Ecto neural progenitor cell (in vitro differentiated cells): ENCODE measurements at places on chromosomes 1 and 21.

DNA sequence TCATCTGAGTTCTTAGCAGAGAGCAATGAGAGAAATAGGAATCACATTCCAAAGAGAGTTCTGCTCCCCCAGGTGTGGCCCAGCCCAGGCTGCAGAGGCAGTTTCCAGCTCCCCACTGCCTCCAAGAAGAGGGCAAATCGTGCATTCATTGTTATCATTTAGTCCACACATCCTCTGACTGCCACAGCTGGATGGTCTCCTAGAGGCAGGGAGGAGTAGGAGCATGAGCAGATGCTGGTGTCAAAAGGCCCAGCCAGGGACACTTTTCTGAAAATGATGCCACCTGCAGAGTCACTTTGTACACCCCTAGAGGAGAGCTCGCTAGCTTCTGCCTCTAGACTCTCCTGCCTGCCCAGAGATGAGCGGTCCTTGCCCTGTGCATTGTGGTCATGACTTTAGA, 33.6 kb upstream of the GNPAT start:
- DNase-seq: no peak

DNA sequence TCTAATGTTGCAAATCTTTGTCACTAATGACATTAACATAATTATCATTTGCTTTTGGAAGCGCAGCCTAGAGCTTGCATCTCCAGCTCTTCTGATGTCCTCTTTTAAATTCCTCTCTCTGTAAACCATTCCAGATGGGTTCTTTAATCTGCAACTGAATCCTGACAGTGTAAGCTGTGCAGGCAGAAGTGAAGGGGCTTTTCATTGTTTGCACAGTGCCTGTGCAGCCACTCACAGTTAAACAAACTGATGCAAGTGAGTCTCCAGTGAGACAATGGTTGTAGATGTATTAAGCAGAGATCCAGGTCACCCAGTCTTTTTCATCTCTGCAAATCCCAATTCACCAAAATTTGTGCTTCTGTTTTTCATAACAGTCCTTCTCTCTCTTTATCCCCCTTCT, 22.5 kb upstream of the FCRL5 start:
- no peak for DNase-seq

- DNase-seq: no peak
Measured at GRCh38 chr1:166418344-166418933, 251.6 kb upstream of the FAM78B start.

DNA sequence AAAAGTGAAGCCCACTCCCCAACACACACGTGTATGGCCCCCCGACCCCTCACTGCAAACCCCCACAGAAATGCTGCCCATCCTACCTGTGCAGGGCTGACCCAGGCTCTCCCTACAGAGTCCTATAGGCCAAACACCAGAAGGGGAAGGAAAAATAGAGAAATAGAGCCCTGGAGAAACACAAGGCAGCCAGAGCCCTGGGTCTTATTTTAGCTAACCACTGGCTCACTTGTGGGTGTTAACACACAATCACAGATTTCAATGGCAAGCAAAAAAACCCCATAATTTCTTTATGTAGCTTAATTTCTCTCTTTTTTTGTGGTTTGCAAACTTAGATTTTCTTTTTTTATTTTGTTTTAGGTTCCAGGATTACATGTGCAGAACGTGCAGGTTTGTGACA, 989 bp upstream of the PIGR start:
- DNase-seq: no peak

DNA sequence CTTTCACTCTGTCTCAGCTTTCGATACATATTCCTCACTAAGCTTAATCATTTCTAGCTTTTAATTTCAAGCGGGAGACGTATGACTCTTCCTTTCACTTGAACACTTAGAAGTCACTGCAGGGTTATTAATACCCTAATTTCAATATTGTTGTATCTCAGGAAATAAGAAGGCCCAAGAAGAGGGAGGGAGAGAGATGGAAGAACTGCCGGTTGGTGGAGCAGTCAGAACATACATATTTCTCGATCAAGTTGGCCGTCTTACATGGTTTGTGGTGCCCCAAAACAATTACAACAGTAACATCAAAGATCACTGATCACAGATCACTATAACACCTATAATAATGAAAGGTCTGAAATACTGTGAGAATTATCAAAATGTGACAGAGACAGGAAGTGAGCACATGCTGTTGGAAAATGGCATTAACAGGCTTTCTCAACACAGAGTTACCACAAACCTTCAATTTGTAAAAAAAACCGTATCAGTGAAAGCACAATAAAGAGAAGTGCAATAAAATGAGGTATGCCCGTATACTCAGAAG, 145.4 kb upstream of the HP1BP3 start:
- no peak for DNase-seq

DNA sequence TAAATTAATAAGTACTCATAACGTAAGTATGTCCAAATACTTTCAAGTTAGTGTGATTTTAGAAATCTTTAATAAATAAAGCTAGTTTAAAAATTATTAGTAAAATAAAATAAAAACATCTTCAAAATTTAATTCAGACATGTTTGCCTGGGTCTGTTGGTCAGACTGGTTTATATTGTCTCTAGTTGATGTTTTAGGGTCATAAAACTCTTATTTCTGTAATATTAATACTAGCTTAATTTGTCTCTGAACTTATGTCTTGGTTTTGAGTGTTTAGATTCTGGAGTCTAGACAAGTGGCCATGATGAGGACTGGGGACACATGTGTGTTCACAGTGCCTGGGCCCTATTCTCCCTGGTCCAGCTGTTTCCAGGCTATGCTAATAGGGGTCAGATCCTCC, 184.5 kb upstream of the TNR start:
- DNase-seq: no peak

- peak; percentile 23 for DNase-seq
Measured at GRCh38 chr1:4971666-4972065, 317.3 kb downstream of the AJAP1 start.

DNA sequence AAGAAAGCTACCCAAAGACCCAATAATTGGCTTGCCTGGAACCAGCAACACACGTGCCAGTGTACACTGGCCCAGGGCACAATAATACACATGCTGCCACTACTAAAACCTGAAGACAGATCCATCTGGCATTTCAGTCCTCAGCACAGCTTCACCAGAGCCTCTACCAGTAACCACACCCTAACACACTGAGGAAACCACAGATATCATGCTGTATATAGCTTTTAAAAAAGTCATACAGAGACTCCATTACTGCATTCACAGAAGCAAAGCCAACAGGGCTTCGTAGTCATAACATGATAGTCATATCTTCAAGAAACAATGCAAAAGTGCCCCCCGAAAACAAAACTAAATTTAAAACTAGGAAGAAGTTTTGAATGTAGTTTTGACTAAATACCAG, 40.6 kb upstream of the NEGR1 start:
- no peak for DNase-seq

DNA sequence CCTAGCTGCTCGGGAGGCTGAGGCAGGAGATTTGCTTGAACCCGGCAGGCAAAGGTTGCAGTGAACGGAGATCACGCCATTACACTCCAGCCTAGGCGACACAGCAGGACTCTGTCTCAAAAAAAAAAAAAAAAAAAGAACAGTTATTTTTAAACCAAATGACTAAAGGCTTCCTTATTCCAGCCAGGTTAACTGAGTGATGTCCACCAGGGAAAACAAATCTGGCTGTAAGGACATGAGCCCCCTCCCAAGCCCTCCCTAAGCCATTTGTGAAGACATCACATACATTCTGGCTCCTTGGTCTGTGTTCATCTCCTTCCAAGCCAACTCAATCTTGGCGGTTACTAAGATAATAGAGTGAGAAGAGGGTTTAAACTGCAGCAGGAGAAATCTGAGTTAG, 8.2 kb downstream of the TMCC2 start:
- no peak for DNase-seq

- no peak for DNase-seq
Measured at GRCh38 chr1:101121975-101122374, 96.4 kb upstream of the DPH5 start.

DNA sequence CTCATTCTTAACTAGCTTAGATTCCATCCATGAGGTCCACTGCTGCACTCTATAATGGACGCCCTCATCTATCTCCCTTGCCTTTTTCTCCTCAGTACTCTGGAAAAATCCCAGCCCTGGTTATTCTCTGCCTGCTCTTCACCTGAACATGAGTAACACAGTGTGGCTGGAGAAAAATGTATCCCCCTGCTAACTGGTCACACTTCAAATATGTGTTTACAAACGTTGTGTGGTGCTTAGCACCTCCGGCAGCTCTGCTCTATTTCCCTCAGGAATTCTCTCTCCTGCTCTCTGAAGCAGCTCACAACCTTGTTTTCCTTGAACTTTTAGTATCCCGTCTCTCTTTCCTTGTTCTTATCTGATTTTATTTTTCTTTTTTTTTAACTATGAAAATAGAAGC, 4.1 kb downstream of the SCCPDH start:
- DNase-seq: no peak

DNA sequence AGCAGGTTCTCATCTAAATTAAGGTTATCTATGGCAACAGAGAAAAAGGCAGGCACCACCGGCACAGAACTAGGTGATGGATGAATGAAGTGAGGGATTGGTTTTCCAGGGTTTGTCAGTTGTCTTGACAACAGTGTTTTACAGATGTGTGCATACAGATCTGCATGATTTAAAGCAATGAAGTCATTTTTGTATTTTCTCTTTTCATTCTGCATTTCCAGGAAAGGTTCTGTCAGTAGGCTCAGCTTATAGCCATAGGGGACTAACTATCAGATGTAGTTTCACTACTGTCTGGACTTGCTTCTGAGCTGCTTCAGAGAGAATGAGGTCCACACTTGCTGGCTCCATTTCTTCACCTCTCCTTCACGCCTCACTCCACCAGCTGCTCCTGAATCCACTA, 98.2 kb upstream of the LMO4 start:
- no peak for DNase-seq

DNA sequence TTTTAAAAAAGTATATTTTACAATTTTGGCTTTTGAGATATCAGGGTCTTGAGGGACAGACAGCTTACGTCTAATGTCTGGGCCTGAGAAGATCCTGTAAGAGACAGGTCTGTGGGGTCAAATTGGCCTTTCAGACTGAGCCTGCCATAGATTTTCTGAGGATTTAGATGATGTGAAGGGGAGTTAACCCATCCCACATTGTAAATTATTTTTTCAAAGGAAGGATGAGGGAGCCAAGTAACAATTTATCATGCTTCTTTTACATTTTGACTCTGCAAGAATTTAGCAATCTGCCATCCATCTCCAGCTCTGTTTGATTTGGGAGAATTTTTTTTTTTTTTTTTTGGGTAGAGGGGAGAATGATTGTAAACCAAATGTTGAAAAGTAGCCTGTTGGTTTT, 160.9 kb downstream of the ROR1 start:
- no peak for DNase-seq

DNA sequence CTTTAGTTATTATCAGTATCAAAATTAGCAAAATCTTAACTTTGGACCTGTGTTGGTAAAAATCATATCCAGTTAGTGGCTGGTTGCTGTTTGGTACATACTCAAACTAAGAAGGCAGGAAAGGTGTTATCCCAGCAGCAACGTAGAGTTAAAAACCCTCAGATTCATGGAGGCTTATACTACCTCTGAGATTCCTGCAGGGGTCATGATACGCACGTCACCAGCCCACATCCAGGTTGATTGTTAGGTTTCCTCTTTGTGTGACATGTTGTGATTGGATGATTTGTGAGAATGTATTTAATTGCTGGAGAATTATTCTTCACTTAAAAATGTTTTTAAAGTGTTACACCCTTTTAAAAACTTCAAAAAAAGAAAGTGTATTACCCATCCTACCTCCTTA, 423.3 kb upstream of the ADGRL2 start:
- no peak for DNase-seq

GRCh38 chr1:31482482-31483011, 69.5 kb downstream of the SERINC2 start:
- no peak for DNase-seq

GRCh38 chr1:111596499-111596898, 23.1 kb upstream of the RAP1A start:
- DNase-seq: no peak

DNA sequence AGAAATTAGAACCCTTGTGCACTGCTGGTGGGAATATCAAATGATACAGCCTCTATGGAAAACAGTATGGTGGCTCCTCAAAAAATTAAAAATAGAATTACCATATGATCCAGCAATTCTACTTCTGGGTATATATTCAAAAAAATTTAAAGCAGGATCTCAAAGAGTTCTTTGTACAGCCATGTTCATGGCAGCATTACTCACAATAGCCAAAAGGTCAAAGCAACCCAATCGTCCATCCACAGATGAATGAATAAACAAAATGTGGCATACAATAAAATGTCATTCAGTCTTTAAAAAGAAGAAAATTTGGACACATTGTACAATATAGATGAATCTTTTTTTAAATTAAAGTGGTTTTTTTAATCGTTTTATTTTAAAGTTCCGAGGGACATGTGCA, 36.3 kb upstream of the ERG start:
- no peak for DNase-seq

DNA sequence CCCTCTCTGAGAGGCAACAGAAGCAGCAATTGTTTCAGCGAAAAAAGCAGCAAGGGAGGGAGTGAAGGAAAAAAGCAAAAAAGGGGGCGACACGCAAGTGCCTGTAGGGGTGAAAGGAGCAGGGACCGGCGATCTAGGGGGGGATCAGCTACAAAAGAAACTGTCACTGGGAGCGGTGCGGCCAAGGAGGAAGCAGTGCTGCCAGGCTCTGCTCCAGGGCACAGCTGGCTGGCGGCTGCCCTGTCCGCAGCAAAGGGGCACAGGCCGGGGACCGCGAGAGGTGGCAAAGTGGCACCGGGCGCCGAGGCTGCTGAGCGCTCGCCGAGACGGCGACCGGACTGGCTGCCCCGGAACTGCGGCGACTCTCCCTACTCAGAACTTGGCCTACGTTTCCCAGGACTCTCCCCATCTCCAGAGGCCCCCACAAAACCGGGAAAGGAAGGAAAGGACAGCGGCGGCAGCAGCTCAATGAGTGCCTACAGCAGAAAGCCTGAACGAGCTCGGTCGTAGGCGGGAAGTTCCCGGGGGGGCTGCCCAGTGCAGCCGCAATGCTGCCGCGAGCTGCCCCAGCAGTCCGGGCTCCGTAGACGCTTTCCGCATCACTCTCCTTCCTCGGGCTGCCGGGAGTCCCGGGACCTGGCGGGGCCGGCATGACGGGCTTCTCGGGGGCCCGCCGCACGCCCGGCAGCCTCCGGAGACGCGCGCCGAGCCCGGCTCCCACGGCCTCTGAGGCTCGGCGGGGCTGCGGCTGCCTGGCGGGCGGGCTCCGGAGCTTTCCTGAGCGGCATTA, 1.0 kb upstream of the CDKN2C start:
- DNase-seq: peak; percentile 70
